ENCODE measurements at places on chromosomes 1 and 21.

GRCh38 chr1:30418061-30418938 is 305.1 kb downstream of the MATN1 start:
- no peak for DNase-seq

DNA sequence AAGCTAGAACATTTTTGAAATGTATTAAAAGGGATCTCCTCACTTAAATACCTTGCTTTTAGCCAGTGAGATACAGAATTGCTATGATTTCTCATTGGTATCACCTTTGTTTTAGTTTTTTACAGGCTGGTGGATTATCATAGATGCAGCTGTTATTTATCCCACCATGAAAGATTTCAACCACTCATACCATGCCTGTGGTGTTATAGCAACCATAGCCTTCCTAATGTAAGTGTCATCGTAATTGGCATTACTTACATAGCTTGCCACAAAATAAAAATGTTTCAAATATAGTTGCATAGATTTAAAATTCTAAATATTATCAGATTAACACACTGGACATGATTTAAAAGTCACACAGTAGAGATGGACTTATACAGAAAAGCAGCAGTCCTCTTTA is 4.7 kb downstream of the TMEM50A start:
- DNase-seq: no peak

- no peak for DNase-seq
These were observed 1052.8 kb downstream of the TTLL7 start for GRCh38 chr1:82946096-82946605.

- DNase-seq: no peak
These were observed 21.2 kb upstream of the ELK4 start for GRCh38 chr1:205652984-205653383.

DNA sequence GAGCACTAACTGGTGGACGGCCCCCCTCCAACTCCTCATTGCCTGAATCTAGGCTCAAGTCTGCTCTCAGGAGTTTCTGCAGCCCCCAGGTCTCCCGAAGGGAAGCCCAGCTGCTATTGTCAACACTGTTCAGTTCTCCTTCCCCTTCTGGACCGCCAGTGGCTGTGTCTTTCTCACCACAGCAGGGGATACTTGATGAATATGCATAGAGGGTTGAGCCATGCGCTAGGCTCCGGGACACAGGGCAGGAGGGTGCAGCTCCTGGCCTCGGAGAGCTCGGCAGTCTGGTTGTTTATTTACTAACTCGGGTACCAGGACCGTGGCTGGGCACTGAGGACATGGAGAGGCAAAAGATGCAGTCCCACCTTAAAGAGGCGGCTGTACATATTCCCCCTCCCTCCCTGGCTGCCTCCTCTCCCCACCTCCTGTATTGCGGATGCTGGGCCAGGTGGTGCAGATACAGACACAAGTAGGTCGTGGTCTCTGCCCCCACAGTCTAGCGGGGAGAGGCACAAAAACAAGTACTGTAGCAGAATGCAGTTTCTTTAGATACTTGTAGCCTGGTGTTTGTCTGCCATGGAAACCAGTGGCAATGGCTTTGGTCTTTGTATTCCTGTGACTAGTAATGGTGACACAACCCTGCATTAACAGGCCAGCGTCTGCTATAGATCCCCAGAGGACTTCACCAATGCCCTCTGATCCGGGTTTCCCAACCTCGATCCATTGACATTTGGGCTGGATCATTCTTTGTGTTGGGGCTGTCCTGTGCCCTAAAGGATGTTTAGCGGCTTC is 26.2 kb downstream of the ARHGEF10L start:
- no peak for DNase-seq

DNA sequence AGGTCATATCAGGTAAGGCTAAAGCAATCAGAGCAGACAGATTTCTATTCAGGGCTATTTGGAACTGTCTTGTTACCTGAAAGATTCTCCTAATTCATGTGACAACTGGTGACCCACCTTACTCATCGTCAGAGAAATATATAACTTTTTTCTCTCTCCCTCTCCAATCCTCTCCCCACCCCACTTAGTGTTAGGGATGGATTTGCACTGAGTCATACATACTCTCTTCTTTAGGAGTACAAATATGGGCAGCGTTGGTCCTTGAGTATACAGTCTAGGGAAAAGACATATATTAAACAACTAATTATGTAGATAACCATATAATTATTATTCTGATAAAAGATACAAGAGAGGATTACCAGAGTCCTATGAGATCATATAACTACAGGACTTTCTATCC is 246.3 kb downstream of the HHIPL2 start:
- no peak for DNase-seq

GRCh38 chr1:219733511-219734174 is 120.7 kb upstream of the ZC3H11B start:
- DNase-seq: no peak

GRCh38 chr1:148263906-148264255 is 111.8 kb upstream of the NBPF11 start:
- DNase-seq: no peak

DNA sequence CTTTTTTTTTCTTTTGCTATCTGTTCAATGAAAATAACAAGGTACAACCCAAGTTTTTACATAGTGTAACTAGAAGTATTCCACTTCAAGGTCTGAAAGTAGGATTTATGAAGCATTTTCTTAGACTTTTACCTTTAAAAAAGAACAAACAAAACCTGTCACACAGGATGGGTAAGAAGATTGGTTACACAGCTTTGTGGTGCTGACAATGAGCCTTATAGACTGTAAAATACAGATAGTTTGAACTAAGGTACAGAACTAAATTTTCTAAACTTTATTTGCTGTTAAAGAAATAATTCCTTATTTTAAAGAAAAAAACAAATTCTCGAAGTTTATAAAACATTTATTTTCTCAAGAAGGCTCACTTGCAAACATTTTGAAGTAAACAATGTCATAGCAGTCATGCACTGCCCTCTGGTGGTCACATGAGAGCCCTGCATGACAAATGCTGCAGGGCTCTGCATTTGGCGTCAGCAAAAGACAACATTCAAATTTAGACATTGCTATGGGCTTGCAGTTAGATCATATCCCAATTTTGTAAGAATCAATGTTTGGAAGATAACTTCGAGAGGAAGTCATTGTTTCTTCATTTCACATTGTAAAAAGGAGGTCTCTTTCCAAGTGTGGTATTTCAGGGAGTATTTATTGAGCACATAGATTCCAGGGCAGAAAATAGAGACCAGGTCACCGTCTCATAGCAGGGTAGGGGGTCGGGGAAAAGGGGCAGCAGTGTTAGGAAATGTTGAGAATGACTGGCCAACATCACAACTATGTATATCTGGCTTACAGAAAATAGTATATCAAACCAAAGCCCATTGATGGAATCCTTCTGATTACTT is 115.3 kb upstream of the FMN2 start:
- DNase-seq: peak; percentile 13

DNA sequence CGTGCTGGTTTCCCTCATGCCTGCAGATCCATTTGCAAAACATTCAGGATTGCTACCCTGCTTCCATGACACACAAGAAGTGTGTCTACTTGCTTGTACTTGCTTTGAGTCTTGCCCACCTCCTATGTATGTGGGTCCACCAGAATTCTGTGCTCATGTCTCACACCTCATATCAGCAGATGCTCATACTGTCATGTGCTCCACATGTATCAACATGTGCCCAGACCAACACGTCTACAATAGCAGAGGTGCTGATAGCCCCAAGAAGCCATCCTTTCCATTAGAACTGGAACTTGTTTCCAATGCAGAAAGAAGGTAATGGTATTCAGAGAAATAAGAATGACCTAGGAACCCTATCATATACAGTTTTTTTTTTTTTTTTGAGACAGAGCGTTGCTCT is 27.9 kb upstream of the MYOC start:
- no peak for DNase-seq

GRCh38 chr1:19309123-19309813 is 2.7 kb downstream of the AKR7A2 start:
- DNase-seq: no peak

GRCh38 chr1:205749234-205750137 is 496 bp downstream of the NUCKS1 start:
- DNase-seq: peak; percentile 93

DNA sequence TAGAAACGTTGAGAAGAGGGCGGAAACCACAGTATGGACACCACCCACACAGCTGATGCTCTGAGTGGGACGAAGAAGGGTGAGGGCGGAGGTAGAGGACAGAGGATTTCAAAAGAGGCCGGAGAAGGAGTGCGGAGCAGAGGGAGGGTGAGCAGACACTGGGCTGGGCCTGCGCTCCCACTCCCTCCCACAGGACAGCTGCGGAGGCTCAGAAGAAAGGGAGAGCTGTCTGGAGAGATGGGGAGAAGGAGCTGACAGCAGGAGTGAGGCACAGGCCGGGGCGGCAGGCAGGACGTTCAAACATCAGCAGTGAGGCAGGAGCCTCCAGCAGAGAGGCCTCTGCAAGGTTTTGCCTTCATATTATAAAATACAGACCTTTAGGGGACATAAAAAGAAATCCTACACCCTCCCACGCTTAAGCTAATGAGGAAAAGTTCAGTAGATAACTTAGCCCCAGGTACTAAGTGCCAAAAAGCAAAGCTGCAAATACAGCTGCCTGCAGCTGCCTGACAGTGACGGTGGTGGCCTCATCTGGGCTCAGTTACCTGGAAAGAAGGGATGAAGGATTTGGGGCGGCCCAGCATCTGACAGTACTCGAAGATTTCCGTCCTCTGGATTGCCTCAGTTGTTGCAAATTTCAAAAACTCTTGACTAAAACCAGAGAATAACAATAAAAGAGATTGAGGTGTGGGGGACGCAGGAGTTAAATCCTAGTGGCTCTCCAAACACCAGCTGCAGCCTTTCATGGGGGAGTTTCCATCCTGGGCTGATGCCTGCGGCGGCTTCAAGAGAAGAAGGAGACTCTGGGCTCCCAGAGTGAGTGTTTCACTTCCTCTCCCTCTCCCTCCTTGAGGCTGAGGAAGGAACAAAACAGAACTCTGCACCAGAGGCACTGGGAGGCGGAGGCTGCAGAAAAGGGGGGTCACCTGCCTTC is 25.6 kb downstream of the SEC16B start:
- DNase-seq: no peak

DNA sequence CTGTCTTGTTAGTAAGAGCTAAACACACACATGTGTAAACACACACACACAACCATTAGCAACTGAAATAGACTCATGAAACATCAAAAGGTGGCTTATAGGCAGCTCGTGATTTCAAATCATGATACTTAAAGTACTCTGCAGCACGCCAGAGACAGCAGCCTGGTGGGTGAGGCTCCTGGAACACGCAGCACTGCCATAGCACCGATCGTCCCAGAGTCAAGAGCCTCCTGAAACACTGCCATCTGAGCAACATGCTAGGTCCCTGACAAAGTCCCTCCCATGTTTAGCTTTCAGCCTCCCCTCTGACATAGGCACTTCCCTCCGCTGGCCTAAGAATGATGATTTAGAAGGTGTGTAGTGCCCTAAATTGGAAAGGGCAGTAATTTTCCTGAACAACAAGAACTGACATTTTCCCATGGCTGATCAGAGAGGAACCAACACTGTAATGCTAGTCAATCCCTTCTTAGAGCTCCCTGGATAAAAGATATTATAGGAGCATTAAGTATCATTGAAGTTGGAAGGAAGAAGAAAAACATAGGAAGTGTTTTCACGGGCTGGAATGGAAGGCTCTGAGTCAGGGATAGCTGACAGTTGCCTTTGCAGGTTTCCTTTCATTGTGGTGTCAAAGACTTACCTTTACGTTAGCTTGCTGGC is 14.1 kb upstream of the DPT start:
- DNase-seq: no peak

GRCh38 chr1:227451954-227452353 is 111.4 kb upstream of the ZNF678 start:
- DNase-seq: no peak

DNA sequence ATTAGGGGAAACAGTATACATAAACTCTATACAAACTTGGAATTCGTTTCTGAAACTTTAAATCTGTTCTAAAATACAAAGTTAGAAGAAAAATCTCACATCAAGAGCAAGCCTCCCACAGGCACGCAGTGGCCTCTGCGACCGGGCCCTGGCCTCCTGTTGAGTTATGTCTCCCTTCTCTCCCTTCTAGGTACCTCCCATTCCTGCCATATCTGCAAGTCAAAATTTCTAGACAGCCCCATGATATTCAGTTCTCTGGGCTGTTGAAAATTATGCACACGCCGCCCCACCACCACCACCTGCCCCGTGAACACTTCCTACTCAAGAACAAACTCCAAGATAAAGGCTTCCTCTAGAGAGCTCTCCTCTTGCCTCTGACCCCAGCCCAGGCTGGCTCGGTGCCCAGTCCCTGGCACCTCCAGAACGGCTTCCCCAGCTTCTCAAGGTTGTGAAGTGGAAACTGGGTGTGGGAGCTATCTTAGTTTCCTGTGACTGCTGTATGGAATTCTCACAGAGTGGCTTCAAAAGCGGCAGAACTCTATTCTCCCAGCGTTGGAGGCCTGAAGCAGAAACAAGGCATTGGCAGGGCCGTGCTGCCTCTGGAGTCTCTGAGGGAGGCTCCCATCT is 37.7 kb upstream of the LRP8 start:
- no peak for DNase-seq

DNA sequence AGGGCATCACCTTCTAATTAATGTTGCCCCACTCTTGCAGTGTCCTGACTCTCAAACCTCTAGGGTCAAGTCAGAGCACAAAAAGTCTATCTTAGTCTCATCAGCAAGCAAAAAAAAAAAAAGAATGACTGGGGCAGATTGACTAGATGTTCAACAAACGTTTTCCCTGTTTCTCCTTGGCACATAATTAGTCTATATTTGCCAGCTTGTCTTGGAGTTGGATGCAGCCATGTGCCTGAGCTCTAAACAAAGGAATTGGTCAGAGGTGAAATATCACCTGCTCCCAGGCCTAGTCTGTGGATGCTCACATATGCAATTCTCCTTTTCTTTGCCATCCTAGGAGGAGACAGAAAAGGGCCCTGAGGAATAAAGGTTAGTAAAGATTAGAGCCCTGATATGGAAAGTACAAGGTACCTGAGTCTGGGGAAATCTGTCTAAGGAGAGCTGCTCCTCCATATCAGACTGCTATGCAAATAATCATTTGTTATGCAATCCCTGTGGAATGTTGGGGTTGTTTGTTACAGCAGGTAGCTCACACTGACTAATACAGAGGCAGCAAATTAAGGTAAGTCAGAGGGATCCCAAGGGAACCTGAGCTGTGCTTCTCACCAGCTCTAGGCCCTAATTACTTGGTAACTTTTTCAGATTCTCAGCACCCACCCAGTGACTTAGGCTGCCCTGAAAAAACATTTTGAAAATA is 130.8 kb downstream of the BRINP2 start:
- no peak for DNase-seq

GRCh38 chr1:3768811-3769390 is 3.6 kb upstream of the SMIM1 start:
- DNase-seq: no peak

DNA sequence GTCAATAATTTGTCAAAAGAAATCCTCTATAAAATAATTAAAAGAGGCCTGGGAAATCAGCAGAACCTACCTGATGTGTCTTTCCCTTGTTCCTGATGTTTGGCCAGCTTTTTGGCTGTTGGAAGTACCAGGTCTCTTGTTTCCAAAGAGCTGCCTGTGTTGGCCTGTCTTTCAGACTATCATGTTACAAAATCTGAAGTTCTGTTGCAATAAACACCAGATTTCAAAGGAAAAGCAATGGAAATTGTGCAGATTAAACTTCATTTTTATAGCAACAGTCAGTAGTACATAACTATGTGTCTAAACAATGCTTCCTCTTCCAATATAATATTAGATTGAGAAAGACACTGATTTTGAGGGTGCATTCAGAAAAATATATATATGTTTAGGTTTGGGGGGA is 647.2 kb upstream of the CXADR start:
- DNase-seq: no peak

Data from stimulated activated CD4-positive, alpha-beta T cell treated with anti-CD3 and anti-CD28 coated beads, Interleukin-15, amount 100 ng/mL, for 1 hour (primary cell).